ENCODE measurements at places on chromosomes 6 and 20. TPM values are rescaled to one million over a fixed set of nuclear protein-coding genes. Genes with fewer than 3 reads are reported as not detected.

DNA sequence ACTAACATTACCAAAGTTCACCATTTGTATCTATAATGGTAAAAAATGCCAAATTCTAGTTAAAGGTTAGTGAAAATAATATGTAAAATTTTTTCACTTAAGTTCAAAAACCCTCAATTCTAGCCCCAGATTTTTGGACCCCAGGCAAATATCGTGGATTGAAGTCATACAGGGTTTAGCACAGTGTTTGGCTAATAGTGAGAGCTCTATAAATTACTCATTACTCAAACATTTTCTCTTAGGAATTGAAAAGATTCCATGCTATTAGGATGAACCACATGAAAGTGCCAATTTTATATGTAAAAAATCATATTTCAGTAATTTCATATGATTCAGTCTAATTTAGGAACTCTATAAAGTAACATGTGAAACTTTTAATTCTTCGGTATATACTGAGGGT lies 170.3 kb upstream of the PREP start:
- DNase-seq = no peak

The KCNQ2 gene
- 0.44 TPM for total RNA-seq

DNA sequence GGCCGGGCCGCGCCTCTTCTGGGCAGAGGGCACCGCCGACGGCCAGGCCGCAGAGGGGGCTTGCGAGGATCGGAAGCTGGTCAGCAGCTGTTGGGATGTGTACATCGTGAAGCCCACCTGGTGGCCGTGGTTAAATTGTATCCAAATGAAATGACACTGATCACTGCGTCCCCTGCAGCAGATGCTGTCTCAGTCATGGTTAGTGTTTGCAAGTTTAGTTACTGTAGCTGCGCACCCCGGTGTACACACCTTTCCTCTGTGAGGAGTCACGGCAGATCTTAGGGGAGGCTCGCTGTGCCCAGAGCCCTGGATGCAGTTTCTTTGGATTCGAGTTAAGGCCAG lies 653 bp downstream of the NAA20 start:
- DNase-seq = no peak

The ITPA gene
- total RNA-seq = 67.0 TPM

GRCh38 chr6:85516168-85516567 lies 66.3 kb downstream of the NT5E start:
- no peak for DNase-seq

- DNase-seq = no peak
These were observed 101.6 kb downstream of the TMEM200A start for GRCh38 chr6:130467146-130468050.

DNA sequence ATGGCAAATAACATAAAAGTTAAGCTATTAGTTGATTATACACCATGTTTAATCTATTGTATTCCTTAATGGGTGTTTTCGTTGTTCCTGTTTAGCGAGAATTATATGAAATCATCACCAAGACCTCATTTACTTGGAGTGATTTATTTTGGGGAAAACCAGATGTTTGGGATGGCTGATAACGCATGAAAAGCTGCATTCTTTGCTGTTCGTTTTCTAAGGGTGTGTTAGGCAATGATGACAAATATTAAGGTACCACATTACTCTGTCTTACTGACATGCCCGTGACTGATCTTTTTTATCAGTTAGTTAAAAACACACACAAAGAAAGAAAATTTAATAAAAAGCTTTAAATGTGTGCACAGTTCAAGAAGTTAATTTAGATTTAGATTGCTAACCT lies 176.4 kb downstream of the ZFP64 start:
- DNase-seq = no peak

DNA sequence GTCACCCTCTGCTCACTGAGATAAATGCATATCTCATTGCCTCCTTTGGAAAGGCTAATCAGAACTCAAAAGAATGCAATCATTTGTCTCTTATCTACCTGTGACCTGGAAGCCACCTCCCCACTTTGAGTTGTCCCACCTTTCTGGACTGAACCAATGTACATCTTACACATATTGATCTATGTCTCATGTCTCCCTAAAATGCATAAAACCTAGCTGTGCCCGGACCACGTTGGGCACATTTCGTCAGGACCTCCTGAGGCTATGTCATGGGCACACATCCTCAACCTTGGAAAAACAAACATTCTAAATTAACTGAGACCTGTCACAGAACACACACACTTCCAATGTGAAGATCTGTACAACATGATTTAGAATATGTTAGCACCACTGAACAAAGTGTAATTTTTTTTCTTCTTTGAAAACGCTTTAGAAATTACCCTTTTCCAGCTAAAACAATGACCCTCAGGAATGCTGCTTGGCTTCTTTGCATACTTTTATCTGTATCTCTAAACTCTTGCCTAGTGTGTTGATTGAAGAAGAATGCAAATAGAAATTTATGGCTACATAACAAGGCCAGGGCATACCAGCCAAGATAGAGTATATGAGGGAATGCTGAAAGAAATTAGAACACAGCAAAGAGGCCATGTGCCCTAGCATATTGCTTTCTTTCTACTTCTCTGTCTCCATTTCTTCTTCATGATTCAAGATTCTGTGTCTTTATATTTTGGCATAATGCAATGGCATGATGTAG lies 84.6 kb upstream of the DST start:
- no peak for DNase-seq

DNA sequence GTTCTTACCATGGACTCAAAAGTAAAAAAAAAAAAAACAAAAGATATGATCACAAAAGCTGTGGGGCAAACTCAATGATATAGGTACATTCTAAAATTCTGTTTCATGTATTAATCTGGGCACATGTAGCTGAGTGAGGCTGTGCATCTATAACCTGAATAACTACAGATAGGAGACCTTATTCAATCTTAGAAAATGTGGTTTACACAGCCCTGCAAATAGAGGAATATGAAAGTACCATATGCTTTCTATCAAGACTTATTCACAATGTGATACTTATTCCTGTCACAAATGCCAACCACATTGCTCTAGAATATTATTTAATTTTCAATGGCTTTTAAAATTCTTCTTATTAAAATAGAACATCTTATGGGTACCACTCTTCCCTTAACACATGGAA lies 3.1 kb upstream of the SPACA1 start:
- no peak for DNase-seq

DNA sequence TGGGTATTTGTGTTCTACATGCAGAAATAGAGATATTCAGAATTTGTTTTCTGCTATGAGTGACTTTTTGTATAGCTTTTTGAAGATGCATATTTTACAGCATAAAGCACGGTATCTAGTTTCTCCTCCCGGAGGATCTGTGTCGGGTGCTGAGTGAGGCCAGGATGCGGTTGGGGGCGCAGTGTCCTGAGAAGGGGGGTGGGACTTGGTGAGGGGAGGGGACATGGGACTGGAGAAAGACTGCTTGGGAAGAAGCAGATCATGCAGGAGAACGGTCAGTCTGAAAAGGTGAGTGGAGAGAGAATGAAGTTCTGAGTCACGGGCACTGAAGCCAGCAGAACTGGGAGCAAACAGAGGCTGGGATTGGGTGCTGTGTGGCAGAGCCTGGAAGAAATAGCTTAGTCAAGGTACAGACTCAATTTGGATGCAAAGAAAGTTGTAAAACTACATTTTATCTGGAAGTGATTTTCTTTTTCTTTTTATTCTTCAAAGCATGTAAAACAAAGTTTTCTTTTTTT lies 44.0 kb downstream of the STX11 start:
- no peak for DNase-seq

The TINAG gene
- not detected for total RNA-seq

The EPPIN gene
- total RNA-seq = not detected

- DNase-seq = no peak
These were observed 104.2 kb downstream of the SYCP2 start for GRCh38 chr20:59829054-59829785.

DNA sequence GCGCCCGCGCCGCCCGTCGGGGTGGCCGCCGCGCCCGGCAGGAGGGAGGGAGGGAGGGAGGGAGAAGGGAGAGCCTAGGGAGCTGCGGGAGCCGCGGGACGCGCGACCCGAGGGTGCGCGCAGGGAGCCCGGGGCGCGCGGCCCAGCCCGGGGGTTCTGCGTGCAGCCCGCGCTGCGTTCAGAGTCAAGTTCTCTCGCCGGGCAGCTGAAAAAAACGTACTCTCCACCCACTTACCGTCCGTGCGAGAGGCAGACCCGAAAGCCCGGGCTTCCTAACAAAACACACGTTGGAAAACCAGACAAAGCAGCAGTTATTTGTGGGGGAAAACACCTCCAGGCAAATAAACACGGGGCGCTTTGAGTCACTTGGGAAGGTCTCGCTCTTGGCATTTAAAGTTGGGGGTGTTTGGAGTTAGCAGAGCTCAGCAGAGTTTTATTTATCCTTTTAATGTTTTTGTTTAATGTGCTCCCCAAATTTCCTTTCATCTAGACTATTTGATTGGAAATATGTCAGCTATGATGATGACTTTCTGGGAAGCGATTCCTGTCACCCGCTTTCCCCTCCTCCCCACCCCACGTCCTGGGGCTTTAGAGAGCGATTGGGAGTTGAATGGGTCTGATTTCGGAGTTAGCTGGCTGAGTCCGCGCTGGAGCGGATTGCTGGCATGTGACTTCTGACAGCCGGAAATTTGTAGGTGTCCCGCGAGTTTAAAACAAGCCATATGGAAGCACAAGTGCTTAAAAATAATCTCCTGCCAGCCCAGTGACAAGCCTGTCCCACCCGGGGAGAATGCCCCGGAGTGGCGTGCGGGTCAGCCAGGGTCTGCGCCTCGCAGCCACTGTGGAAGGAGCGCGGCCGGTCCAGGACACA lies 1.1 kb downstream of the ESR1 start:
- DNase-seq = no peak

DNA sequence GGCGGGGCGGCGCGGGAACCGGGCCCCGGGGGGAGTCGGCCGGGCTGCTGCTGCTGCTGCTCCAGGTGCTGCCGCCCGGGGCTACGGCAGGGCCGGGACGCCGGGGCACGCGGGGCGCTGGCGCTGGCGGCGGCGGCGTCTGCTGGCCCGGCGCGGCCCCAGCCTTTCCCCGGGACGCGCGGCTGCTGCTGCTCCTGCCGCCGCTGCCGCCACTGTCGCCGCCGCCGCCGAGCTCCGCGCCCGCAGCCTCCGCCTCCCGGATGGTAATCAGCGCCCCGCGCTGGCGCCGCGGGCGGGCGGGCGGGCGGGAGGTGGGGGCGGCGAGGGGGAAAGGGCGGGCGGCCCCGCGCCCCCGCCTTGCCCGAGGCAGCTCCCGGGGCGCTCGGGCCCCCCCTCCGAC lies 306 bp downstream of the EBF4 start:
- peak; percentile 47 for DNase-seq

DNA sequence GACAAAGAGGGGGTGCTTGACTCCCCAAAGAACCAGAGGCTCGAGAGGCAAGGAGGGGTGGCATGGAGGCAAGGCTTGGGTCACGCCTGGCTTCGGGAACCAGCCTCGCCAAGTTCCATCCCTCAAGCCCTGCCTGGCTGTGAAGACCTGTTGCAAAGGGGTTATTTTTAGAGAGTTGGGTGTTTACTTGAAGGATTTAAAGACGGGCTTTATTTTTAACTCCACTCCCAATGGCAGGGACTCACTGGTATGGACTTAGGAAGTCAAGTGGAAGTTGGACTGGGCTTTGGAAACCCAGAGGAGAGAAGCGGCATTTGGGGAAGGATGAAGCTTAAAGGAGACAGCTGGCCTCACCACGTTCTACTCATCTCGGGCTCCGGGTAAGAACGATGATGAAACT lies 43.1 kb downstream of the JPH2 start:
- DNase-seq = no peak

GRCh38 chr6:722077-722524 lies 29.2 kb upstream of the EXOC2 start:
- peak; percentile 81 for DNase-seq
